ENCODE measurements at places on chromosomes 12 and 14.

GRCh38 chr12:43158126-43158525 is 393.9 kb downstream of the ADAMTS20 start:
- DNase-seq = no peak

- DNase-seq = no peak
Measured at GRCh38 chr12:70508178-70508577, 129.1 kb downstream of the PTPRB start.

DNA sequence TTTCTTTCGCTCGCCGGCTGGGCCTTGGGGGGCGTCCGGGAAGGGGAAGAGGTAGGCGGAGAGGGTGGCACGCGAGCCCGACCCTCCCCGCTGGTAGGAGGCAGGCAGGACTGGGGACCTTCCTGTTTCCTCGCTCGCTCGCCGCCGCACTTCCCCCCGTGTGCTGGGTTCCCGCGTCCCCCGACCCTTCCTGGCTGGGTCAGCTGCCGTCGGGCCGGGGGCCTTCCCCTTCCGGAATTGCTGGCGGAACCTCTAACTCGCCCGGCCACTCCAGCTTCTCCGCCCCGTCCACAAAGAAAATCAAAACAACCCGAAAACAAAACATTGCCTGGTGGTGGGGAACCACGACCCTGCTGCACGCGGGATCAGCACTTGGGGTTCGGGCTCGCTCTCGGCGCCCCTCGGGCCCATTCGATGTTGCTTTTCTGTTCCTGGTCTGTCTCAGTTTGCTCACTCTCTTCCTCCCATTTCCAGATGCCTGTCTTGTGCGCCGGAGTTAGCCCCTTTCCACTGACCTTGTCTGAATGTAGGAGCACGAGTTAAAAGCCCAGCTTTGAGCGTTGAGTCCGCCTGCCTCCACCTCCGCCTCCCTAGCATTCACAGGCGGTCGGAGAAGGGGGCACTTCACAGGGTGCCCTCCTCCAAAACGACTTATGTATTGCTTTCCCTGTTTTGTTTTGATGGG is 581 bp downstream of the PAPOLA start:
- no peak for DNase-seq

- DNase-seq = no peak
Measured at GRCh38 chr12:124452576-124453331, 114.7 kb downstream of the NCOR2 start.

DNA sequence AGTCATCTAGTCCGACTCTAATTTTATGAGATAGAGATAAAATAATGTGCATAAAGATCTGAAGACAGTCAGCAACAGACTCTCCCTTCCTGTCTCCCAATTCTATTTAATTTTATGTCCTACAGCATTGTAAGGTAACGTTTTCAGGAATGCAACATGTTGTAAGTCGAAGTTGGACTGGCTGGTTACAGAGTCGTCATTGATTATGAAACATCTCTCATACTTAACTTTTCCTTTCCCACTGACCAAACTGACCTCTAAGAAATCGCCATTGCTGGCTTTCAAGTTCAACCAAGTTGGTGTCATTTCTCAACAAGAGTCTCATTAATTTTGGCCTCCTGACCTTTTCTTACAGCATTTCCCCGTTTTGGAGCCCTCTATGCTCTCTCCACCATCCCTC is 4.9 kb upstream of the RIC8B start:
- DNase-seq = no peak

- DNase-seq = no peak
Measured at GRCh38 chr14:94058674-94059138, 22.3 kb downstream of the DDX24 start.

DNA sequence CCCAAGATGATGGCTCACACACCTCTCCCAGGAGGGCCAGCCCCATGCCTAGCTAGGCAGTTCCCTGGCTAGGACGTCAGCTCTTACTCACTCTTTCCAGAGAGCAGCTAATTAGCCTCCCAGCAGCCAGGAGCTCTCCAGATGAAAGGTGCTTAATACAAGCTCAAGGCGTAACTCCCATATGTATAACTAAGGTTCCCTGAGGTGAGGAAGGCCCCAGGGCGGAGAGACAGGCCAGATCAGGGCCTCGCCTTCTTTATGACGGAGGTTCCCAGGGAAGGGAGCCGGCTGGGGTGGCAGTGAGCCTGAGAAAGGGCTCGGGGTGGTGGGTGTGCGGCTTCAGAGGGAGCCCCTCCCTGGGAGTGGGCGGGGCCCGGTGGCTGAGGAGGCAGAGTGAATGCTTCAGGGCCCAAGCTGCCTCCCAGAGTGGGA is 26.4 kb upstream of the ZFP36L1 start:
- no peak for DNase-seq

DNA sequence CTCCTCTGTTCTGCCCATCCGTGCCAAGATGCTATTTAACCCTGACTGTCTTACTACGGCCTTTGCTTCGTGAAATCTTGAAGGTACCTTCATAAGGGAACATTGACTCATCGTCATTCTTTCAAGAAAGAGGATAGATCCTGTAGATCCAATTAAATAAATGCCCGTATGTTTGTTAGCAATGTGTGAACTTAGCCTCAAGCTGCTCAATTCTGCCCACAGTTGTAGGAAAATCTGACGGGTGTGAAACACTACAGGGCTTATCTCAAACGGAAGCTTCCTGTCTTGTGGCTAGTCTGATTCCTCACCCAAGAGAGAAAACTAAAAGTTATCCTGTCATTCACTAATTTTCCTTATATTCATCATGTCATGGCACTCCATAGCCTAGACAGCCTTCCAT is 168.0 kb upstream of the TBX3 start:
- DNase-seq = no peak
